ENCODE measurements at places on chromosomes 16 and 17.

GRCh38 chr16:81514568-81515258 is 70.1 kb downstream of the CMIP start:
- no peak overlapping the region for H3K27ac ChIP-seq
- H3K36me3 ChIP-seq = no peaks in the 10 kb centered on the region
- H3K4me3 ChIP-seq = no peak overlapping the region
- H3K27me3 ChIP-seq = no peaks in the 10 kb centered on the region

DNA sequence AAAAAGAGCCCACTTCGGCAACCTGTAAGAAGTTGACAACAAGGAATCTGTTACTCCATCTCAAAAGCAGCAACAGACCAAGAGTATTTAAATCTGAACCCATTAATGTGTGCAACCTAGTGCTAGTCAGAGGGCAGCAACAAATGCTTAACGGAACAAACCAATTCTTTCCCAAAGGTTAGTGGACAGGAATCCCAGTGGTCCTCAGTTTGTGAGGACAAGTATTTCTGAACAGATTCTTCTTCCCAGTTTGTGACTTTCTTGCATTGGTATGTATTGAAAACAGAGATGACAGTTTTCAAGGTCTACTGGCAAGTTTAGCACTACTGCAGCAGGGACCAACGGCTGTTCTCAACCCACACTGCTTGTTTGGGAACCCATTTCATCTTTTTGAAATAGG is 2.9 kb downstream of the RPL26 start:
- peak overlapping the region; percentile 82 for H3K27ac ChIP-seq
- no peak overlapping the region for H3K4me3 ChIP-seq
- no peaks in the 10 kb centered on the region for H3K27me3 ChIP-seq
- DNase-seq = no peak
- peaks cover 51% of the 10 kb centered on the region for H3K36me3 ChIP-seq

DNA sequence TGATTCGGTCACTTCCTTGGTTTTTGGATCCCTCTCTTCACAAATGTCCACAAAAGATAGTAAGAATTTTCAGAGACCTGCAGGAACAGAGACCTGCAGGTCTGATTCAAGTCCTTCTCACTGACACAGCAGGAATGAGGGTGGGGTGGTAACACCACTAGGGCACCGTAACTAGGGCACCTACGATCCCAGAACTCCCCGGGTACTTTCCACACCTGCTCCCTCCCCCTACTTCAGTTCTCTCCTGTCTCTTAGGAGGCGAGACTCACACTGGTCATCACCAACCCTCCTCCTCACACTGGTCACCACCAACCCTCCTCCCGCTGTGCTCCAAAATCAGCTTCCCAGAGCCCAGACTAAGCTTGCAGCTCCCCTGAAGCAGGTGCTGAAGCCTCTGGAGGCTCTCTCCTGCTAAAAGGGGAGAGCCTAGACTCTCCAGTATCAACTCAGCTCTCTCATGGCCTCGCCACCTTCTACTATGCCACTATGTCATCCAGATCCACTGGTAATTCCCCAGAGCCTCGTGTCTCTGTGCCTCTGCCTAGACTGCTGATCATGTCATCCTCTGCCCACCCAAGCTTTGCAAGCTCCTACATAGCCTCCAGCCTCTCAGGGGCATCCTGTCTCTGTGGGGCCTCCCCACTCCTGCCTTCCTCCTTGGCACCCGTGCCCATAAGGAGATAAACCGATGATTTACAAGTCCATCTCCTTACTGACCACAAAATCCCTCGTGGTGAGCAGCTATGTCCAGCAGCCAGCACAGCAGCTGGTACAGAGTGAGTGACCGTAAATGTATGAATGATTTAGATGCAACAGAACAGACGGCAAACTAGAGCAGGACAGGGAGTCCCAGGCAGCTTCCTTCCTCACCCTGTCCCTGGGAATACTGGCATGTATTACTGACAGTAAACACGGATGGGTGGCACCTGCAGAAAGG is 63.4 kb upstream of the GSG1L start:
- no peaks in the 10 kb centered on the region for H3K4me1 ChIP-seq
- no peak overlapping the region for H3K27ac ChIP-seq
- DNase-seq = no peak
- H3K36me3 ChIP-seq = peaks cover 42% of the 10 kb centered on the region
- no peak overlapping the region for H3K4me3 ChIP-seq
- H3K27me3 ChIP-seq = no peaks in the 10 kb centered on the region

DNA sequence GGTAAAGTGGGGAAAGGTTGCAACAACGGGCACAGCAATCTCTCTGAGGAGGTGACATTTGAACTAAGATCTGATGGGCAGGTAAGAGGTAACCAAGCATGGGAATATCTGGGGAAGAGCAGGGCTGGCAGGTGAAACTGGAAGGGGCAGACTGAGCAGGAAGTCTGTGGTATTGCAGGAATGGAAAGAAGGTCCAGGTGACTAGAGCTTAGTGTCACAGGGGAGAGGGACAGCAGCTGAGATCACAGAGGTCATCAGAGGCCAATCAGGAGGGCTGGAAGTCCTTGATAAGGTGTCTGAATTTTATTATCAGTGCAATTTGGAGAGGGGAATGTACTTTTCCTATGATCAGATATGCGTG is 73.3 kb upstream of the DHX40 start:
- no peaks in the 10 kb centered on the region for H3K4me1 ChIP-seq
- peaks cover 3% of the 10 kb centered on the region for H3K27me3 ChIP-seq
- no peak for DNase-seq

DNA sequence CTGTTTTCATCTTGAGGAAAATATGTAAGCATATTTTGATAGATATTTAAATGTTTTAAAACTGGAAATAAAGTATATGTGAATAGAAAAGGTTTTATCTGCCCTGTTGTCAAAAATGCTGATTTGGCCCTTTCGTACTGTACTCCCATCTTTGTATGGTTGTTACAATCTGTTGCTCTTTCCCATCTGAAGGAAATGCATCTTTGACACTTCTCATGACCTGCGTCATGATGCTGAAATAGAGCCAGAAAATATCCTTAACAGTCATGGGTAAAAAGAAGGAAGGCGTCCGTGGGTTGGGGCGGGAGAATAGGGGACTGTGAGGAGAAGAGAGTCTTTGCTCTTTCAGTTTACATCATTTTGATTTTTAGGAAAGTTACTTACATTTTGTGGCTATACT is 327.7 kb downstream of the BCAS3 start:
- H3K27ac ChIP-seq = no peak overlapping the region
- H3K4me1 ChIP-seq = no peaks in the 10 kb centered on the region
- no peaks in the 10 kb centered on the region for H3K27me3 ChIP-seq
- no peaks in the 10 kb centered on the region for H3K36me3 ChIP-seq
- no peak overlapping the region for H3K4me3 ChIP-seq
